ENCODE measurements at places on chromosomes 5 and 9.

DNA sequence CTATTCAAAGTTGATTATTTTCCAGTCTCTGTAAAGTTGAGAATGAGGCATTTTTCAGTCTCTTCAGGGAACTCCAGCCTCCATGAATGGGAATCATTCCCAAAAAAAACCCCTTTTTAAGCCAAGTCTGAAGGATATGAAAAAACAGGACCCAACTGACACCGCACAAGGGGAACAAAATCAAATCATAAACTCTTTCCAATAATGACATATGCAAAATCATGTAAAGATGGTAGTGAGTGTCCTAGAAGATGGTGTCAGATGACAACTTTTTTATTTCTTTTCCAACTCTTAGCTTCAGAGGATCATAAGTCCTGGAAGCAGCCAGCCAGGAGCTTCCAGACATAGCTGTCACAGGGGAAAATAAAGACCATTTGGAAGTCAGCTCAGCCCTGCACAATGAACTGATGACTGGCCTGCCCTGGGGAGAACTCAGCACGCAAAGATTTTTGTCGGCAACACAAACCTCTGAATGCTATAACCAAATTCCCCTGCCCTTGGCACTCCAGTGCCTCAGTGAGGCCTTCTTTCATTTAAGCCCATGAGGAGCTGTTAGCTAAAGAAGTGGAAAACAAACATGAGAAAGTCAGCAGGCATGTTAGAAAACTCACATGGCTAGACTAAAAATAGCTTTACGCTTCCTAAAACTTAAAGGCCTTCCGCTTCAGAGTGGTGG is 85.4 kb downstream of the SLC1A3 start:
- H3K36me3 ChIP-seq: no peaks in the 10 kb centered on the region
- H3K4me3 ChIP-seq: no peak overlapping the region
- peaks cover 14% of the 10 kb centered on the region for H3K4me1 ChIP-seq
- no peaks in the 10 kb centered on the region for H3K27me3 ChIP-seq
- no peak for DNase-seq

DNA sequence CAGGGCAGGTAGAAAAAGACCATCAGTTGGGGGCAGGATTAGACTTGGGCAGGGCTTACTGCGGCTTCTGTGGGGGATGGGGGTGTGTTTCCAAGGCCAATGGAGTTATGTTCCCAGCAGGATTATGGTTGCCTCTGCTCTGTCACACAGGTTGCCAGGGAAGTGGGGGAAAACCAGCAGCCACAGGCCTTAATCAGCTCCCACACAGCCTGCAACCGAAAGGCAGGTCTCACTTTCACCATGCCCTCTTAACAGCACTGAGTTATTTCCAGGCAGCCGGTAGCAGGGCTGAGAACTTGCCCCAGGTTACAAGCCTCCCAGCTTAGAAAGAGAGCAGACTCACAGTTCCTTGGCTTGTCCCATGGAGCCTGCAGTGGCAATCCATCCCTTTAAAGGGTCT is 205.5 kb downstream of the FGF10 start:
- no peaks in the 10 kb centered on the region for H3K27me3 ChIP-seq
- H3K36me3 ChIP-seq: no peaks in the 10 kb centered on the region
- no peak for DNase-seq
- H3K4me1 ChIP-seq: peaks cover under 1% of the 10 kb centered on the region
- no peak overlapping the region for H3K4me3 ChIP-seq

DNA sequence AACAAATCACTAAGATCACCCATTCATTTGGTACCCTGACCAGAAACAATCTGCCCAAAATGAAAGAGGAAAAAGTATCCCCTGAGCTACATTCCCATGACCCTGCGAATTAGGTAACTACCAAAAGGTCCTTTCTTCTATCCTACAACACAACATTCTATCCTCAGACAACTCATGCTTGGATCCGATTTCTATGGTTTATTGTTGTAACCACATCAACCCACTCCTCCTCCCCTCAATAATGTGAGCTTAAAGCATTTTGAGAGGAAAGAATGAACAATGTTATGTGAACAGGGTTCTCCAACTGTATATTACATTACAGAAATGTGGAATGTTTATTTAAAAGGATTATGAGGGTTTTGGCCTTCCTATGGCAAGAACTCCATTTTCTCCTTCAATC is 4.0 kb downstream of the SLC35D2 start:
- H3K27me3 ChIP-seq: no peaks in the 10 kb centered on the region
- no peak overlapping the region for H3K4me3 ChIP-seq
- H3K4me1 ChIP-seq: peaks cover 34% of the 10 kb centered on the region

DNA sequence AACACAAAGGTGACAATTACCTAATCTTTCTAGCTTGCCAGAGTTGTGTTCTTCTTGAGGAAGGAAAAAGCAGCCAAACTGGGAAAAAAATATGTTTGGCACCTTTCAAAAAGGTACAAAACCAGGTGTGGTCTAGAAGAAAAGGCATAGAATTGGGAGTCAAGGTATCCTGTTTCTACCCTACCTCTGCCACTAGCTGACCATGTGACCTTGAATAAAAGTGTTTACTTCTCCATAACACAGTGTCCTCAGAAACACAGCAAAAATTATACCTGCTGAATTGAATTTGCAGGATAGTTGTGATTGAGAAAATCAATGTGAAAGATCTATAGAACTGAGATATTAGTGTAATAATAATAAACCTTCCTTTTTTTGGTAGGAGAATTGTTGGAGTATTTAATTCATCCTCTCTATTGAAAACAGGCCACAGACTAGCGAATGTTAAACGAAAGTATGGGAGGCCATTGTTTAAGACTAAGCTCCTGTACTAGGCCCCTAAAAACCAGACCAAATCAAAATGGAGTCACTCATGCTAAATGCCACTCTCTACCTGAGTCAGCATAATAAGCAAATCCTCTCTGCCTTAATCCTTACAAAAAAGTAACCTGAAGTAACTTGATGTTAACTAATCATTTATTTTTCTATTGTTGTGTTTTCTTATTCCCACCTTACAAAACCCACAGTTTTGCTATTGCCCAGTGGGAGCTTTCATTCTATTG is 12.6 kb downstream of the CYFIP2 start:
- H3K4me3 ChIP-seq: no peak overlapping the region
- no peaks in the 10 kb centered on the region for H3K36me3 ChIP-seq
- no peak overlapping the region for H3K27ac ChIP-seq
- no peaks in the 10 kb centered on the region for H3K27me3 ChIP-seq

- no peak overlapping the region for H3K4me3 ChIP-seq
- no peaks in the 10 kb centered on the region for H3K27me3 ChIP-seq
- DNase-seq: no peak
- H3K27ac ChIP-seq: no peak overlapping the region
Measured at GRCh38 chr9:111853450-111853827, 43.2 kb upstream of the UGCG start.

GRCh38 chr5:171521219-171521633 is 101.8 kb downstream of the FGF18 start:
- H3K4me3 ChIP-seq: peak overlapping the region; percentile 26
- H3K4me1 ChIP-seq: peaks cover 23% of the 10 kb centered on the region
- no peaks in the 10 kb centered on the region for H3K36me3 ChIP-seq
- no peaks in the 10 kb centered on the region for H3K27me3 ChIP-seq

DNA sequence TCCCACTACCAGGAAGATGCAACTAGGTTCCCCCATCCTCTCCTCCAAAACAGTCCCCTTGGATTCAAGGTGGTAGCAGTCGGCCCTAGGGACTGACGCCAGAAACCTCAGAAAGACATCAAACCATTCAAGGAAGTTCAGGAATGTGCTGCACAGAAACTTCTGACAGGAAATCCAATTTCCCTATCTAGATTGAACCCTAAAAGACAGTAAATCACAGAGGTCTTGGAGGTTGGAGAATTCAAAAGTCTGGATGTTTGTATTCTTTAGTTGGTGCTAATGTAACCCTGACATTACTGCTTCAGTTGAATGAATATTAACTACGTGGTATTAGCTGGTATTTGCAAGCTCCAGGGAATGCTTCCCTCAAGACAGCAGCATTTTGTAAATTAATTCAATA is 125.3 kb downstream of the SYK start:
- H3K4me1 ChIP-seq: peaks cover 24% of the 10 kb centered on the region
- H3K4me3 ChIP-seq: no peak overlapping the region
- H3K27ac ChIP-seq: no peak overlapping the region
- no peak for DNase-seq

DNA sequence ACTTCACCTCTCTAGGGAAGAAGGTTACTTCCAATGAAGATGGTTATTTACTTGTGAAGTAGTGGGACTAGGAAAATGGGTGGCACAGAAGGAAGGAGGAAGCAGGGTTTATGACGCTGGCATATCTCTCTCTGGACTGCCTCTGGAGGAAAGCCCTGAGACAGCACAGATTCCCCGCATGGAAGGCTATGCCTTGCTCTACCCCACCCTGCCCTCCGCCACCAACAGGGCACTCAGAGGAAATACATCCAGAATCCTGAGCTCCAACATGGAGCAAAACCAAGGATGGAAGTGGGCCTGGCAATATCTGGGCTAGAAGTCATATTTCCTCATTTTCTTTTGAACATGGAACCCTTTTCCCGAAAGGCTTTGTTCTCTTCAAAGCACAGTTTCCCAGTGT is 346.9 kb downstream of the ZSWIM6 start:
- H3K27ac ChIP-seq: no peak overlapping the region
- H3K27me3 ChIP-seq: no peaks in the 10 kb centered on the region
- no peak overlapping the region for H3K4me3 ChIP-seq
- no peak for DNase-seq

- H3K27ac ChIP-seq: no peak overlapping the region
- H3K27me3 ChIP-seq: no peaks in the 10 kb centered on the region
- H3K4me1 ChIP-seq: peaks cover 19% of the 10 kb centered on the region
- no peaks in the 10 kb centered on the region for H3K36me3 ChIP-seq
- no peak overlapping the region for H3K4me3 ChIP-seq
Measured at GRCh38 chr9:12935714-12936113, 160.9 kb downstream of the LURAP1L start.

- H3K36me3 ChIP-seq: no peaks in the 10 kb centered on the region
- H3K4me3 ChIP-seq: no peak overlapping the region
- no peak overlapping the region for H3K27ac ChIP-seq
- DNase-seq: no peak
- no peaks in the 10 kb centered on the region for H3K4me1 ChIP-seq
- H3K27me3 ChIP-seq: no peaks in the 10 kb centered on the region
Measured at GRCh38 chr5:140576776-140577201, 12.2 kb downstream of the SLC35A4 start.

Data from MCF 10A (cell line).